ENCODE measurements at places on chromosomes 7 and 10. TPM values are rescaled to one million over a fixed set of nuclear protein-coding genes. Genes with fewer than 3 reads are reported as not detected.
A peak's percentile ranks its signal among the peaks of the same experiment; 100 is the strongest.

DNA sequence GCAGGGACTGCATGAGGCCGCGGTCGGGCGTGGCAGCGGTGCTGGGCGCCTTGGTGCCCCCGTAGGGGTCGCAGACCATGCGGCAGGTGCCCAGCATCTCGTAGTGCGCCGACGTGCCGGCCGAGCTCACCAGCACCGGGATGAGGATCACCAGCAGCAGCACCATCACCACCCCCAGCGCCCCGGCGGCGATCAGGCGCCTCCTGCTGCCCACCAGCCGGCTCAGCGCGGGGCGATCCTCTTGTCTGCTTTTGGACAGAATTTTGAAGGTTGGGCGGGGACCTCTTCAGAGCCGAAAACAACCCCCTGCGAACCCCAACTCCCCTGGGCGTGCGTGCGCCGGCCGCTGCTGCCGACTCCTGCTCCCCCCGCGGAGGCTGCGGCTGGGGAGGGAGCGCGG is 779 bp downstream of the C1QL3 start:
- H3K27ac ChIP-seq, result no peak overlapping the region
- peak overlapping the region; percentile 54 for H3K4me3 ChIP-seq
- no peak for DNase-seq
- H3K27me3 ChIP-seq, result peaks cover 18% of the 10 kb centered on the region

GRCh38 chr10:7817984-7818294 is 366 bp upstream of the TAF3 start:
- H3K36me3 ChIP-seq, result no peaks in the 10 kb centered on the region
- H3K4me1 ChIP-seq, result peaks cover 22% of the 10 kb centered on the region
- peak overlapping the region; percentile 76 for H3K4me3 ChIP-seq
- no peaks in the 10 kb centered on the region for H3K27me3 ChIP-seq
- peak overlapping the region; percentile 80 for H3K27ac ChIP-seq
- no peak for DNase-seq

- no peak overlapping the region for H3K27ac ChIP-seq
- H3K36me3 ChIP-seq, result no peaks in the 10 kb centered on the region
- H3K4me3 ChIP-seq, result no peak overlapping the region
- no peaks in the 10 kb centered on the region for H3K27me3 ChIP-seq
- H3K4me1 ChIP-seq, result no peaks in the 10 kb centered on the region
Observed at GRCh38 chr7:13593854-13594253, 395.6 kb downstream of the ETV1 start.

LRRD1 gene
- total RNA-seq, result 0.83 TPM

PGAM1 gene
- total RNA-seq, result 188 TPM

SLC12A9 gene
- total RNA-seq, result 12.1 TPM

NXPH1 gene
- not detected for total RNA-seq

NEURL1 gene
- total RNA-seq, result not detected

GRCh38 chr7:79352323-79352722 is 101.1 kb downstream of the MAGI2 start:
- no peaks in the 10 kb centered on the region for H3K27me3 ChIP-seq
- H3K36me3 ChIP-seq, result no peaks in the 10 kb centered on the region
- H3K4me3 ChIP-seq, result no peak overlapping the region

DNA sequence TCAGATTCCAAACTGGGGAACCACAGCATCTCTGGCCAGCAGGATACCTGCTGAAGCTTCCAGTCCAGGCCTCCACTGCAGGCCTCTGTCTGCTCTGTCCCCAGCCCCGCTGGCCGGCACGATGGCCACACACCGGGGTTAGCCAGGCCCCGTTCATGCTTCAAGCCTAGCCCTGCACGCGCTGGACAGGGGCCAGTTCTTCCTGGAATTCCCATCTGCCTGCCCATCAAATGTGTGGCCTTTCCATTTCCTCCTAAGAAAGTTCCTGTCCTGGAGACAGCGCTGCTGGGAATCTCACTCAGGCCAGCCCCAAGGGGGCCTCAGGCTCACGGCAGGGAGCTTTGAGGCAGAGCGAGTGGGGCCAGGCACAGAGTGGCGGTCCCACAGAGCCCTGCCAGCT is 18.0 kb downstream of the SH2B2 start:
- no peaks in the 10 kb centered on the region for H3K4me1 ChIP-seq
- H3K27ac ChIP-seq, result no peak overlapping the region
- DNase-seq, result no peak
- no peaks in the 10 kb centered on the region for H3K27me3 ChIP-seq

DNA sequence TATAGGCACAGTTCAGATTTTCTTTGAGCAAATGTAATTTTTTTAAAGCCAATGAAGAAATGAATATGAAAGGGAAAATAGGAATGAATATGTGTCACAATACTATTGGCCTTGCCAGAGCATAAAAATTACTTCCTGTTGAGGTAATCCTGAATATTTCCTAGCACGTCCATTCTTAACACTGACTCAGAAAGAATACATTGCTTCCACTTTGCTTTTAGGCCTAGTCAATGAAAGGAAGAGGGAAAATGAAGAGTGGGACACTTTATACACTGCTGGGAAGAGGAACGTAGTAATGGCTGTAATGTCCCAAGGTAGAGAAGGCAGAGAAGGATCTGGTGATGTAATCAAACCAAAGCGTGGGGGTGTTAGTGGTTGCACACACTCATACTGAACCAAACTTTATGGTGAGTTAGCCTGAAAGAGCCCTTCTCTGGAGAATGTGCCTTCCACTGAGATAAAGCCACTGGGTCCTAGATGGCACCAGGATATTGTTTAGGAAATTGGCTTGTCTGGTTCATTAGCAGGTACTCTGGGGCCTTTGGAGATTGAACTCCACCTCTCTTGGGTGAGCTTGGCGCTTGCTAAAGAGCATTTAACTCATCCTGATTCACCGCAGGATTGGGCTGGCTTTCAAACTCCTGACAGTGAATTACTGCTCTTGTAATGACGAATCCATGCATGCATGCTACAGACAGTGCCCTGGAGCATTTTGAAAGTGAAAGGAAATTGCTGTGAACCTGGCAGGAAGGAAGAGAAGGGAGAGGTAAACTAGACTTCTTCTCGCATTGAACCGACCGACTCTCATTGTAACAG is 254.9 kb downstream of the KIAA1217 start:
- H3K27ac ChIP-seq, result peak overlapping the region; percentile 31
- H3K4me1 ChIP-seq, result peaks cover 16% of the 10 kb centered on the region
- H3K27me3 ChIP-seq, result no peaks in the 10 kb centered on the region
- no peaks in the 10 kb centered on the region for H3K36me3 ChIP-seq
- no peak overlapping the region for H3K4me3 ChIP-seq

DNA sequence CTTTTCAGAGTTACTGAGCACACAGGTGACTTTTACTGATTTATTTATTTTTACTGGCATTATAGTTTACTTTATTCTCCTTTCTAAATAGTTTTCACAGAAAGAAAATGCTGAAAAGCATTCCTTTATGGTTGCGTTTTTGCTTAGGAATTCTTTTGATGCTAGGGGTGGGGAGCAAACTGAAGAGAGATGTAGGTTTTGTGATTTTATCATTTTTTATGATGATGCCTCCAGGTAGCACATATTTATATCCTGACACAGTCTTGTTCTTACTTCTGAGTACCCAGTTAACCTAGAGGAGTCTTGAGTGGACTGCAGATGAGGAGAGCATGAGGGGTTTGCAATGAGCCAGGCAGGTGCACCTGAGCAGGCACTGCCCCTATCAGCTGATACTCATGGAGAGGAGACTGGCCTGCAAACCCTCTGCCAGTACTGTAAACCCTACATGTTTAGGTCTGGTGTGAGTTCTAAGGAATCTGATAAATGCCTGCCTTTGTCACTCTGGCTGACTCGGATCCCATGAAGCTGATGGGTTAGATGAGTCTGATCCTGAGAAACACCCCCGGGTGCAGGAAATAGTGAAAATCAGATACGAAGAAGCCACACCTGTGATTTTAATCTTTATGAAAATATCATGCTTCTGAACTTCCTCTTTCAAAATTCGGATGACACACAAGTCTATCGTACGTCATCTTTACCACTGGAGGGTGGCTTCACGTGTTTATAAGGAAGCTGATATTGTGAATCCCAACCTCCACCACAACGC is 302.9 kb downstream of the WDR37 start:
- H3K4me3 ChIP-seq, result no peak overlapping the region
- H3K36me3 ChIP-seq, result no peaks in the 10 kb centered on the region
- H3K4me1 ChIP-seq, result no peaks in the 10 kb centered on the region
- no peak overlapping the region for H3K27ac ChIP-seq
- no peak for DNase-seq

GRCh38 chr10:76085002-76085816 is 653.8 kb downstream of the LRMDA start:
- no peak for DNase-seq
- no peaks in the 10 kb centered on the region for H3K27me3 ChIP-seq
- no peaks in the 10 kb centered on the region for H3K36me3 ChIP-seq
- no peak overlapping the region for H3K27ac ChIP-seq

ZNF467 gene
- total RNA-seq, result 9.4 TPM

DNA sequence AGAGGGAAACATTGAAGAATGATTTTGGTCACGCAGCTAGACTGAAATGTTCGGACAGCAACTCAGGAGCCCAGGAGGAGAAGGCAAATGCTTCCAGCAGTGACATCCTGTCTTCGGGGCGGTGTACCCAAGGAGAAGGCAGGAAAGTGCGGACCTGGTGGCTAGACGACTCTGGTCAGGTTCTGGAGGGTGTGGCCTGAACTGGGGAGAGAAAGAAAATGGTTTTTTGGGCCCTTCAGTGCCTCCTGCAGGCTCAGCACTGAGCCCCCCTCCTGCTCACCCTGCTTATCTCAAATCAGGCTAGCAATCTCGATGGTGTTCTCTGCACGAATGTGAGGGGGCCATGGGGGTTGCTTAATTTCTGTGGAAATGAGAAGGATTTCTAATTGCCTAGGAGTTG is 26.7 kb upstream of the TARP start:
- no peak overlapping the region for H3K27ac ChIP-seq
- no peak for DNase-seq
- H3K4me1 ChIP-seq, result no peaks in the 10 kb centered on the region
- no peaks in the 10 kb centered on the region for H3K36me3 ChIP-seq

GRCh38 chr10:72885953-72886352 is 7.6 kb upstream of the OIT3 start:
- no peaks in the 10 kb centered on the region for H3K4me1 ChIP-seq
- H3K27ac ChIP-seq, result no peak overlapping the region
- DNase-seq, result no peak
- H3K4me3 ChIP-seq, result no peak overlapping the region
- no peaks in the 10 kb centered on the region for H3K36me3 ChIP-seq
- H3K27me3 ChIP-seq, result no peaks in the 10 kb centered on the region

ITGA8 gene
- 5.7 TPM for total RNA-seq

CYP3A7 gene
- total RNA-seq, result not detected

ITPRID1 gene
- not detected for total RNA-seq

GRCh38 chr7:81902536-81902935 is 132.7 kb upstream of the HGF start:
- no peaks in the 10 kb centered on the region for H3K27me3 ChIP-seq
- no peaks in the 10 kb centered on the region for H3K36me3 ChIP-seq
- DNase-seq, result no peak

HOXA3 gene
- total RNA-seq, result 14.3 TPM
